ENCODE measurements at places on chromosomes 1 and 21. TPM values are rescaled to one million over a fixed set of nuclear protein-coding genes. Genes with fewer than 3 reads are reported as not detected.

The TMEM61 gene
- total RNA-seq: not detected

The C8B gene
- not detected for total RNA-seq

The TMOD4 gene
- total RNA-seq: 4.4 TPM

The PCSK9 gene
- not detected for total RNA-seq

The TTC22 gene
- total RNA-seq: 16.6 TPM

The ROR1 gene
- 0.16 TPM for total RNA-seq

The LCE2B gene
- not detected for total RNA-seq

The CFAP141 gene
- total RNA-seq: not detected

The NPL gene
- 11.1 TPM for total RNA-seq

The OLIG2 gene
- total RNA-seq: not detected

The TMEM269 gene
- 0.35 TPM for total RNA-seq

The LIPI gene
- not detected for total RNA-seq

The LRRIQ3 gene
- total RNA-seq: 1.3 TPM

All from naive thymus-derived CD4-positive, alpha-beta T cell (primary cell).